ENCODE measurements at places on chromosomes 3 and 15.
A peak's percentile ranks its signal among the peaks of the same experiment; 100 is the strongest.

DNA sequence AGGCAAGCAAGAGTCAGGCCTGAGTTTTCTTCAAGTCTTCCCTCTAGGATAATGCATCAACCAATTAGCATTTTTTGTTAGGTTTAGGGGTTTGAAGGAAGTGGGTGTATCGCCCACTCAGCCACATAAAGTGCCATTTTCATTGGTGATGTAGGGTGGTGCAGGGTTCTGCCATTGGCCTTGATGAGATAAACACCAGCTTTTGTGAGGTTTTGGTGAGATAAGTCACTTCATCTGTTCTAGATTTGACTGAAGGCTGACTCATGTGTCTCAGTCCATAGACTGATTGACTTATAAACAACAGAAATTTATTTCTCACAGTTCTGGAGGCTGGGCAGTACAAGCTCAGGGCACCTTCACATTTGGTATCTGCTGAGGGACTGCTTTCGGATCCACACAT lies 84.5 kb upstream of the C3orf80 start:
- no peak for DNase-seq
- H3K36me3 ChIP-seq: no peaks in the 10 kb centered on the region
- H3K27me3 ChIP-seq: no peaks in the 10 kb centered on the region
- H3K4me1 ChIP-seq: no peaks in the 10 kb centered on the region
- no peak overlapping the region for H3K27ac ChIP-seq

GRCh38 chr15:73518876-73519733 lies 76.1 kb downstream of the REC114 start:
- no peak overlapping the region for H3K27ac ChIP-seq
- H3K27me3 ChIP-seq: no peaks in the 10 kb centered on the region
- H3K36me3 ChIP-seq: no peaks in the 10 kb centered on the region
- no peak overlapping the region for H3K4me3 ChIP-seq
- no peak for DNase-seq

DNA sequence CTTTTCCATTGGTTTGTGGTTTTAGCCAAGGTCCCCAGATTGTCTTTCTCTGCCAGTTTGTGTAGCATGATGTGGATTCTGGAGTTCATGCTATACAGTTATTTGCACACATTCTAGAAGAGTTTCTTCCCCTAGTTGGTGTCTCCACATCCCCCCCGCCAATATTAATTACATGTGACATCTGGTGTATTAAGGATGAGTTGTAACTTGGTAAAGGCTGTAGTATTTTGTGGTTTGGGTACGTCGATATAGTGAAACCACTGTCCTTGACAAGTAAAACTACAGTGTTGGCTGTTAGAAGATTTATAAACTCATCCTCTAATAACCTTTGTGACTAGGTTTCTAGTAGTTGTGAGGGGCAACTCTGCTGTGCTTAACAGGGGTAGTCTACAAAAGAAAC lies 23.7 kb upstream of the P4HTM start:
- no peak for DNase-seq
- no peak overlapping the region for H3K27ac ChIP-seq
- peaks cover 18% of the 10 kb centered on the region for H3K4me1 ChIP-seq

DNA sequence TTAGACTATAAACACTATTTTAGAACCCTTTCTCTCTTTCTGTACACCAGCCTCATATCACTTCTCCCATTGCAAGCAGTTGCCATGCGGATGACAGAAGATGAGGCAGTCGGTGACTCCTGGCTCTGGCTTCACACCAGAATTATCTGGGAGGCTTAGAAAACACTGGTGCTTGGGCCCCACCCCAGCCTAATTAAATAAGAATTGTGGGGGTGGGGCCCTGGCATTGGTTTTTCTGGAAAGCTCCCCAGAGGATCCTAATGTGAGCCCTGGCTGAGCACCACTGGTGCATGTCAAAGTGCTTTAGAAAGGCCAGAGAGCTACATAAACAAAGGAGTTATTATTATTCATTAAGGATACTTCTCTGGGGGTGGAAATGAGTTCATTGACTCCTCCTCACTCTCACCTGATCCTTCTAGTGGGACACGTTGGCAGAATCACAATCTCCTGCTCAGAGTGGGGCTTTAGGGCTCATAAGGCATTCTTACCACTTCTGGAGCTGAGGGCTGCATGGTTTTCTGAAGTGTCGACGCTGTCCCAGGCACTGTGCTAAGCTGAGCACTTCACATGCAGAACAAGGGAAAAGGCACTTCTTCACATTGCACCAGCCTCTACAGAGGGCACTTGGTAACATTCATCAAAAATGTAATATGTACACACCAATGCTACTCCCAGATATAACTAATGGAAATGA lies 188.5 kb upstream of the TLE3 start:
- no peaks in the 10 kb centered on the region for H3K27me3 ChIP-seq
- H3K27ac ChIP-seq: no peak overlapping the region
- no peaks in the 10 kb centered on the region for H3K4me1 ChIP-seq
- DNase-seq: no peak
- H3K4me3 ChIP-seq: no peak overlapping the region

DNA sequence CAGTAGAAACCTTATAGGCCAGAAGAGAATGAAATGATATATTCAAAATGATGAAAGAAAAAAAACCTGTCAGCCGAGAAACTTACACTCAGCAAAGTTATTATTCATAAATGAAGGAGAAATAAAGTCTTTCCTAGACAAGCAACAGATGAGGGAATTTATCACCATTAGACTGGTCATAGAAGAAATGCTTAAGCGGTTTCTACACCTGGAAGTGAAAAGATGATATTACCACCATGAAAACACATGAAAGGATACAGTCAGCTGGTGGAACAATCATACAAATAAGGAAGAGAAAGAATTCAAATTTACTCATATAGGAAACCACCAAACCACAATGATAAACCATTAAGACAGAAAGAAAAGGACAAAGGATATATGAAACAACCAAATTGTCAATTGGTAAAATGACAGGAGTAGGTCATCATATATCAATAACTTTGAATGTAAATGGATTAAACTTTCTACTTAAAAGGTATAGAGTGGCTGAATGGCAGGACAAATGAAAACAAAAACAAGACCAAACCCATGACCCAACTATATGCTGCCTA lies 29.9 kb upstream of the PRR23C start:
- H3K36me3 ChIP-seq: no peaks in the 10 kb centered on the region
- no peak overlapping the region for H3K4me3 ChIP-seq
- H3K4me1 ChIP-seq: no peaks in the 10 kb centered on the region
- DNase-seq: no peak
- no peaks in the 10 kb centered on the region for H3K27me3 ChIP-seq
- H3K27ac ChIP-seq: no peak overlapping the region

GRCh38 chr3:57659806-57660439 lies 33.0 kb downstream of the DENND6A start:
- H3K27me3 ChIP-seq: no peaks in the 10 kb centered on the region
- DNase-seq: no peak
- peaks cover 26% of the 10 kb centered on the region for H3K36me3 ChIP-seq
- H3K4me1 ChIP-seq: no peaks in the 10 kb centered on the region
- H3K27ac ChIP-seq: no peak overlapping the region

DNA sequence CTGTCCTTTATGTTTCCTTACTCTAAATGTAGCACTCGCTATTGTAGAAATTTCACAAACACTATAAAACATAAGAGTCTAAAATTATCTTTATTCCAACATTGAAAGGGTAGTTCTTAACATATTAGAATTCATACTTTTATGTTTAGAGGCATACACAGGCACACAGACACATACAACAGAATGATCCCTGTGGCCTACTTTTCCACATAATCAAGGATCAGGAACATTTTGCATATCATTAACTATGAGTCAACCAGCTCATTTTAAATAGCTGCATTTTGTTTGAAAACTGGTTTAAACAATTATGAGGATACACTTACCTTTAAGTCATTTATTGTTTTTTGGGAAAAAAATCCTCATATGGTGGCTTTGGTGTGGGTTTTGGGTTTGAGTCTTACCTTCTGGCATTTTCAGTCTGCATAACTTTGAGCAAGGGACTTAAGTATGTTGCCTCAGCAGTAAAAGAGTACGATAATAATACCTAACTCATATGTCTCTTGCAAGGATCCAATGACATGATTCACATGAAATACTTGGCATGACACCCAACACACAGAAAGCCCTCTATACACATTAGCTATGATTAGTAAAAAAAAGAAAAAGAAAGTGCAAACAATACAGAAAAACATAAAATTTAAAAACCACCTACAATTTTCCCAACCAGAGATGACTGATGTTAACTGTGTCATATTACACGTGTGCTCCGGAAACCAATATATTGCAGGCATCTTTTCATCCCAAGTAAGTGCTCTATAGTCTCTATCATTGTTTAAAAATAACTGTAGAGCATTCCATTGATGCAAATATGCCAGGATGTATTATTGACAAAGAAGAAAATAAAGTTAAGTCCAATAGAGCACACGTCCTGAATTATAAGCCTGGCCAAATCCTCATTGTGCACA lies 213.1 kb upstream of the ADAMTS9 start:
- no peaks in the 10 kb centered on the region for H3K36me3 ChIP-seq
- no peak overlapping the region for H3K27ac ChIP-seq
- H3K27me3 ChIP-seq: no peaks in the 10 kb centered on the region
- H3K4me3 ChIP-seq: no peak overlapping the region
- no peak for DNase-seq

DNA sequence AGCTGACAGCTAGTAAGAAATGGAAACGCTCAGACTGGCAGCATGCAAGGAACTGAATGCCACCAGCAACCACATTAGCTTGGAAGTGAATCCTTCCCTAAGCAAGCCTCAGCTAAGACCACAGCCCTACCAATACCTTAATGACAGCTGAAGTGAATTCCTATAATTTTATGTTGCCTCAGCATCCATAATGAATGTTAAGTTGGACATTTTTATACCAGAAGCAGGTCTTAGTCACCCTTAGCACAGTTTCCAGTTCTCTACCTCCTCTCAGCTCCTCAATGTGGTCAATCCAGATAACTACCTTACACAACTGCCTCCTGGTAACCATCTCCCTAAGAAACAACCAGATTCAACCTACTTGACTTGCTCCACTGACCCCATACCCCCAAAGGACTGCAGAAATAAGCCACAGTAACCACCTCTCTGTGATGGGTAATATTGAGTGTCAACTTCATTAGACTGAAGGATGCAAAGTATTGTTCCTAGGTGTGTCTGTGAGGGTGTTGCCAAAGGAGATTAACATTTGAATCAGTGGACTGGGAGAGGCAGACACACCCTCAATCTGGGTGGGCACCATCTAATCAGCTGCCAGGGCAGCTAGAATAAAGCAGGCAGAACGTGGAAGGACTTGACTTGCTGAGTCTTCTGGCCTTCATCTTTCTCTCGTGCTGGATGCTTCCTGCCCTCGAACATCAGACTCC lies 33.5 kb downstream of the NEDD4 start:
- no peaks in the 10 kb centered on the region for H3K4me1 ChIP-seq
- H3K27me3 ChIP-seq: no peaks in the 10 kb centered on the region
- no peaks in the 10 kb centered on the region for H3K36me3 ChIP-seq
- DNase-seq: no peak

DNA sequence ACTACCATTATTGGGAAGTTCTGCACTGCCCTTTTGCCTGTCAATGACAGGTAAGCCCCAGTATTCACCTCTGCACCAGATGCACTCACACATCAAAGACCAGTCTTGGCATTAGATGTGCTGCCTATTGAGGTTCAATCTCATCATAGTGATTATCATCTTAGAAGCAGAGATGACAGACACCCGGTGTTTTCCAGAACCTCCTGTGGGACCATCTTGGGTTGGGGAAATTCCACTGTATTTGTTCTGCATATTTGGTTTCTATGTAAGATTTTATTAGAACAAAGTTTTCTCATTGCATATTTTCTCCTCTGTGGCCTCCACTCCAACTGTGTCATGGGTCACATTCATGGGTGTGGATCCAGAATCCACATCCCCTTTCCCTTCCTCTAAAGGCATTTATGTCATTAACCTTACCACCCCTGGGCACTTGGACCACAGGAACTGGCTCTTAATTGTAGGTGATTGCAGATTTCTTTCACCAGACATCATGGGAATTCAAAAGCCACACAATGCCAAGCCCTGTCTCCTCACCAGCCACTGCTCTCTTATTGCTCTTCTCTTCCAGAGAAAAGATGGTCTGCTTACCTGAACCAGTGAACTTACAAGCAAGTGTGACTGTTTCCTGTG lies 31.2 kb downstream of the PLA1A start:
- no peaks in the 10 kb centered on the region for H3K27me3 ChIP-seq
- peaks cover 34% of the 10 kb centered on the region for H3K4me1 ChIP-seq
- H3K27ac ChIP-seq: no peak overlapping the region
- H3K36me3 ChIP-seq: no peaks in the 10 kb centered on the region

DNA sequence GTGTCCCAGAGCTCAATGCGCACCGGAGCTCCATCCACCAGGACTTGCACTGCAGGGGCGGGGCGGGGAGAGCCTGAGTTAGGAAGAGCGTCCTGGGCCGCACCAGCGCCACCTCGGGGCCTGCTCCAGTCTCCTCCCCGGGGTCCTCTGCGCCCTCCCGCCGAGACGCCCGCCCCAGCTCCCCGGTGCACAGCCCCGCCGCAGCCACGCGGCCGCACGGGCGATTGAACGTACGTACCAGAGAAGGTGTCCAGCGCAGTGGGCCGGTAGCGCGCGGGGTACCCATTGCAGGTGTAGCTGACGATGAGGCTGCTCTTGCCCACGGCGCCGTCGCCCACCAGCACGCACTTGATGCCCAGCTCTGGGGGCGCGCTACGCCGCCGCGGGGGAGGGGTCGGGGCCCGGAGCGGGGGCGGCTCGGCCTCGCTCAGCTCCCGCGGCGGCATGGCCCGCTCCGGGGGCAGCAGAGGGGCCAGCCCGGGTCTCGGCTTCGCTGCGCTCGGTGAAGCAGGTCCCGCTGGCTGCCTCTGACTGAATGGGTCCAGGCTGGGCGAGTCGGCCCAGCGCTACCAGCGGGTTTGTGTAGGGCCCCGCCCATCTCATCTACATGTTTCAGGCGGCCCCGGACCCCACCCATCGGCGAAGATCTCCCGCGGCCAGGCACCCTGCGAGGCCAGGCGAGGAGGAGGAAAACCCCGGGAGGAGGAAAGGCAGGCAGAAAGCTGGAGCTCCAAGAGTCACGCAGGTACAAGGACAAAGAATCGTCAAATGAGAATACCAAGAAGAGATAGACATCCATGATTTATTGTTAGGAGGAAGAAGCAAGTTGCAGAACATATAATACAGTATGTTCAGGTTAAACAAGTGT lies at the start of gene RHOV:
Gene RHOV, minus strand, starts transcription at position 541 of the 868 bp plus-strand sequence. Its CDS starts 95 bp downstream, at position 446.
- DNase-seq: peak; percentile 62
- no peaks in the 10 kb centered on the region for H3K36me3 ChIP-seq
- H3K27me3 ChIP-seq: no peaks in the 10 kb centered on the region
- peaks cover 6% of the 10 kb centered on the region for H3K4me1 ChIP-seq
- no peak within 1 kb of the TSS for H3K4me3 ChIP-seq

GRCh38 chr15:93144463-93145236 lies 55.6 kb upstream of the RGMA start:
- peaks cover 22% of the 10 kb centered on the region for H3K4me1 ChIP-seq
- no peak for DNase-seq
- no peaks in the 10 kb centered on the region for H3K36me3 ChIP-seq
- no peak overlapping the region for H3K27ac ChIP-seq

- no peak overlapping the region for H3K4me3 ChIP-seq
- H3K27ac ChIP-seq: no peak overlapping the region
- no peaks in the 10 kb centered on the region for H3K4me1 ChIP-seq
- H3K36me3 ChIP-seq: no peaks in the 10 kb centered on the region
These were observed 508.6 kb upstream of the SUCLG2 start for GRCh38 chr3:68163062-68163461.
